Natural killer cell (primary cell): ENCODE measurements at places on chromosomes 4 and X. TPM values are rescaled to one million over a fixed set of nuclear protein-coding genes. Genes with fewer than 3 reads are reported as not detected.
A peak's percentile ranks its signal among the peaks of the same experiment; 100 is the strongest.

CWH43 gene
- not detected for total RNA-seq

- no peak for DNase-seq
These were observed 57.1 kb upstream of the PRDM8 start for GRCh38 chr4:80140194-80140593.

DNA sequence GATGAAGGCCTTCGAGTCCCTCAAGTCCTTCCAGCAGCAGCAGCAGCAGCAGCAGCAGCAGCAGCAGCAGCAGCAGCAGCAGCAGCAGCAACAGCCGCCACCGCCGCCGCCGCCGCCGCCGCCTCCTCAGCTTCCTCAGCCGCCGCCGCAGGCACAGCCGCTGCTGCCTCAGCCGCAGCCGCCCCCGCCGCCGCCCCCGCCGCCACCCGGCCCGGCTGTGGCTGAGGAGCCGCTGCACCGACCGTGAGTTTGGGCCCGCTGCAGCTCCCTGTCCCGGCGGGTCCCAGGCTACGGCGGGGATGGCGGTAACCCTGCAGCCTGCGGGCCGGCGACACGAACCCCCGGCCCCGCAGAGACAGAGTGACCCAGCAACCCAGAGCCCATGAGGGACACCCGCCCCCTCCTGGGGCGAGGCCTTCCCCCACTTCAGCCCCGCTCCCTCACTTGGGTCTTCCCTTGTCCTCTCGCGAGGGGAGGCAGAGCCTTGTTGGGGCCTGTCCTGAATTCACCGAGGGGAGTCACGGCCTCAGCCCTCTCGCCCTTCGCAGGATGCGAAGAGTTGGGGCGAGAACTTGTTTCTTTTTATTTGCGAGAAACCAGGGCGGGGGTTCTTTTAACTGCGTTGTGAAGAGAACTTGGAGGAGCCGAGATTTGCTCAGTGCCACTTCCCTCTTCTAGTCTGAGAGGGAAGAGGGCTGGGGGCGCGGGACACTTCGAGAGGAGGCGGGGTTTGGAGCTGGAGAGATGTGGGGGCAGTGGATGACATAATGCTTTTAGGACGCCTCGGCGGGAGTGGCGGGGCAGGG lies 568 bp downstream of the HTT start:
- DNase-seq = peak; percentile 32

GRCh38 chr4:791898-792625 lies 33.9 kb downstream of the CPLX1 start:
- DNase-seq = peak; percentile 62

NUP62CL gene
- 3.1 TPM for total RNA-seq

DNA sequence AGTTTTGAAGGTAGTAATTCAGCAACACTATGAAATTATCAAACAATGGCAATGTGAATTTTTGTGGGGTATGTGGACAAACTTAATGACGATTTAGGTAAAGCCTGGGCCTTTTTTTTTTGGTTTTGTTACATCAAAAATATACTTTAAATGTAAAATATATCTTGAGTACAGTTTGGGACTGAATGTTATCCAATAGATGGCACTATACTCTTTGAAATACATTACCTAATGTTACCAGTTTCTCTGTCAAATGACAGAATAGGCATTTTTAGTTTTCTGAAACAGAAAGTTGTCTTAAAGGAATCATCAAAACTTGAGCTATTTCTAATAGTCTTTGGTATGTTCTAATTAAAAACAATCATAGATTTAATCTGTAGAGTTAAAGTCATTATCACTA lies 1651.9 kb downstream of the C4orf33 start:
- no peak for DNase-seq

CPLX1 gene
- total RNA-seq = not detected

RBM47 gene
- 7.7 TPM for total RNA-seq

DNA sequence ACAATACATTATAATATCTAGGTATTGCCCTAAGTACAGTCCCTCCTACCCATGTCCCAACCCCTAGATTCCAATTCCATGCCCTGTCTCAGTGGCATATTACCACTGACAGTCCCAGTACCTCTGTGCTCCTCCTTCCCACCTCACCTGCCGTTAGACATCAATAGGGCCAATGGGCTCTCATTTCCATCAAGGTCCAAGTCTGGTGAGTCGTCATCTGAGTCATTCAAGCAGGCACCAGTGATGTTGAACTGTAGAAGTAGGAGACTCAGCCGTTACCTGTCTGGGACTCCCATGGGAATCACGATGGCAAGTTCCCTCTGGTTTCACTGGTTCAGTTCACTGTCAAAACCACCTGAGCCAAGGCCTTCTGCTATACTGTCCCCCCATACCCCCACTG lies 51.7 kb downstream of the PHF8 start:
- no peak for DNase-seq
